ENCODE measurements at places on chromosomes 6 and 20. TPM values are rescaled to one million over a fixed set of nuclear protein-coding genes. Genes with fewer than 3 reads are reported as not detected.

Gene ZFAND3
- total RNA-seq: 19.2 TPM

Gene UBE2C
- total RNA-seq: 7.9 TPM

Gene FAM184A
- 0.85 TPM for total RNA-seq

Gene TMC2
- not detected for total RNA-seq

Gene DEF6
- total RNA-seq: 1.3 TPM

Gene REV3L
- 46.2 TPM for total RNA-seq

Gene MAS1
- total RNA-seq: under 0.01 TPM

Gene SLC35B3
- 19.7 TPM for total RNA-seq

Gene GSTA4
- total RNA-seq: 46.5 TPM
